ENCODE measurements at places on chromosomes 1 and 21.

DNA sequence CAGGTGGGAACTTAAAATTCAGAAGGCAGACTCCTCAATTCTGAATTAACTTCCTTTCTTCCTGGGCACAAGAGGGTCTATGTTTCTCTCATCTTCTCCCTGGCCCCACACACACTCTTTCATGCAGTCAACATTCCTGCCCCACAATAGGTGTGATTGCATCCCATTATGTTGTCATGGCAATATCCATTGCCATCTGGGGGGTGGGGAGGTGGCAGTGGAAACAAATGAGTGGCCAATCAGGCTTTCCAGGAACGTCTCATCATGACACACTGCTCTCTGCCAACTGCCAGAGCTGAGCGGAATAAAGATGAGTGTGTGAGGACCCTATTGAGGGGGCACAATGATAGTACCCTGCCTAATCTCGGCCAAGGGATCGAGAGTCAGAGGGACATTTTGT lies 80.4 kb downstream of the KCND3 start:
- no peak for DNase-seq

DNA sequence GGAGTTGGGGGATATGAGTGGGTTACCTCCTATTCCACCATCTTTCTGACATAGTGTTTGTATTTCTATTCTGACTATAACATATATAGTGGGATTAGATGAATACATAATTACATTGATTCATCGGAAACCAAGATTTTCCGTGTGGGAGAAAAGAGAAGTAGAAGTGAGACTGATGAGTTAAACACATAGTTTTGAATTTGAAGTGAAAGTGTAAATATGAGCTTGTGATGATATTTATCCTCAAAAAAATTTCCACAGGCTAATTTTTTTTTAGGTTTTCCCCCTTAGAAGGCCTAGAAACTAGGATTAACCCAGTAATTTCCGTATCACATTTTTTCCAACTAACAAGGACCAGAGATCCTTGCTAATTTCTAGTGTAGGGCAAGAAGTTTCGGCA lies 6.9 kb downstream of the CD1B start:
- no peak for DNase-seq

DNA sequence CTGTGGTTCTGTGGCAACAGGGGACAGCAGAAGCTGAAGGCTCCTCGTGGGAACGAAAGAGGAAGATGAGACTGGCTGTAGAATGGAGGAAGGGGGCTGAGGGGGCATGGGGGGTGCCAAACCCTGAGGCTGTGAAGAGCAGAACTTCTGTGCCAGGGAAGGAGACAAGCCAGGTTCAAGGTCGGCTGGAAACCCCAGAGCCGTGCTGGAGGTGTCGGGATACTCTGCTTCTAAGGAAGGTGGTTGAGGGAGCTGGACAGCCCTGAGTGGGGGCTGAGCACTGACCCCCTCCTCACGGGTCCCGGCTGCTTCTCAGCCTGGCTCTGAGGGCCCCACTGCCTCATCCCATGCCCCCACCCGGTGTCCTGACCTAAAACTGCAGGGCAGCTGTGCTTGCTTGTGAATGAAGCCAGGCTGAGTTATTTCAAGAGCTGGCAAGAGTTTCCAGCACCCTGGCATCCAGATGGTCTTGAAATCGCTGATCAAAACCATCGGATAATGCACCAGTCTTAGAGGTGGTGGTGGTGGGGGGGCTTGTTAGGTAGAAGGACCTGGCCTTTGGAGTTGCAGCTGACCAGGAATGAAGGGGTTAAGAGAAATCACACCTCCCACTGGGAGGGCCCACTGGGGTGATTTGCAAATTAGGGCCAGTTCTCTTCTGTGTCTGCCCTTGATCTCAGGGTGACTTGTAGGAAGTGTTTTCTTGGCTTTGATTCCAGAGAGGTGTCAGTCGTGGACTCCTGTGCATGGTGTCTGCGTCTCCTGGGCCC lies 218.9 kb upstream of the C1orf174 start:
- no peak for DNase-seq

DNA sequence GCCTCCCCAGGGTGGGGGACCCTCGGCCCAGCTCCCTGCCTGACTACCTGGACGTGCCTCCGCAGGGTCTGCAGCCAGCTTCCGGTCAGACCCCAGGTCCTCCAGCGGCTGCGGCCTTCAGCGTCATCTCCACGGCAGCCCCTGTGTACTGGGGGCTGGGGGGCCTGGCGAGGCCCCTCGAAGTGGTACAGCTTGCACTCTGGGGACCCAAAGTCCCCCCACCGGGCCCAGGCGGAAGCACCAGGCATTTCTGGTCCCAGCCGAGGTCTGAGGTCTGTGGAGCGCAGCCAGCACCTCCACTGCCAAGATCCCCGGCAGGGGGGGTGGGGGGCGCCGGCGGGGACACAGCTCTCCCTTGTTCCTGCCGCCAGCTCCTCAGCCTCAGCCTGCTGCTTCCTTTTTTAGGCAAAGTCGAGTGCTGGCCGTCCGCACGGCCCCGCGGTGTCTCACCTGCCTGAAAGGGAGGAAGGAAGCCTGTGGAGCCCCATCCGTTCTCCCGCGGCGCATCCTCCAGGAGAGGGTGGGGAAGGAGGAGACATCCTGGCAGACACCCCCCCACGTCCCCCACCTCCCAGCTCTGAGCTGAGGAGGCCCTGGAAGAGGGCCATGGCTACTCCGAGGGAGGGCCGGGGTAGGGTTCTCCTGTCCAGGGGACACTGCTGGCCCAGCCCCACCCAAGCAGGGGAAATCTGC lies 1.2 kb upstream of the VWA1 start:
- no peak for DNase-seq

GRCh38 chr1:201912832-201913231 lies 24.1 kb downstream of the SHISA4 start:
- DNase-seq, result no peak

Data from stimulated activated CD8-positive, alpha-beta memory T cell treated with anti-CD3 and anti-CD28 coated beads, Interleukin-12 subunit alpha, Interleukin-12 subunit beta, amount 100 ng/mL, for 1 hour (primary cell).